ENCODE measurements at places on chromosomes 11 and 22.

DNA sequence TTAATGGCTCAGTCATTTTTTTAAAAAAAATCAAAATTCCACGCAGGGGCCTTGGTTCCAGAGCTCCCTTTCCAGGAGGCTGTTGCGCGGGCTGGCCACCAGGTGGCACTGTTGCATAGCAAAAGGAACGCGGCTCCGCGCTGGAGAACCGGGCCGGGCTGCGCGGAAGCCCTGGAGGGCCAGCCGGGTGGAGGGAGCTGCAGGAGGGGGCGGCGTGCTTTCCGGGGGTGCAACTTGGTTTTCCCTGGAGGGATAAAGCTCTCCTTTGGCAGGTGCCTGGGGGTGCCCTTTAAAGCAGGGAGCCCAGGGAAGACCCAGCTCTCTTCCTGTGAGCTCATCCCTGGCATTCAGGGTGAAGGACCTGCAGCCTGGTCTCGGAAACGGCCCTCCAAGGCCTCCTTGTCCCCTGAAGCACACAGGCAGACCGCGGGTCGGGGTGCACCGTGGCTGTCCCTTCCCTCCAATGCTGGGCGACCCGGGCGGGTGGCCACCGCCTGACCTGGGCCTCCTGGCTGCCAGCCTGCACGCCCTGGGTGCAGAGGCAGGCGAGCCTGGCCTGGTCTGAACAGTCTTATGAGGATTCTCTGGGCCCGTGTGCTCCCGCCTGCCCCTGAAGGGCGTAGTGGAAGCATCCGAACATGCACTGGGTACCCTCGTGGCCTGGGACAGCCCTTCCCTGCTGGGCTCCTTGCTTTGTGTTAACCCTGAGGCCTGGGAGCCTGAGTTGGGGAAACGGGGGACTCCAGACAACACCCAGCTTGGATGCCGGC lies 23.4 kb downstream of the KRTAP5-5 start:
- DNase-seq, result no peak

- DNase-seq, result no peak
Measured at GRCh38 chr11:119780222-119780953, 51.4 kb upstream of the NECTIN1 start.

DNA sequence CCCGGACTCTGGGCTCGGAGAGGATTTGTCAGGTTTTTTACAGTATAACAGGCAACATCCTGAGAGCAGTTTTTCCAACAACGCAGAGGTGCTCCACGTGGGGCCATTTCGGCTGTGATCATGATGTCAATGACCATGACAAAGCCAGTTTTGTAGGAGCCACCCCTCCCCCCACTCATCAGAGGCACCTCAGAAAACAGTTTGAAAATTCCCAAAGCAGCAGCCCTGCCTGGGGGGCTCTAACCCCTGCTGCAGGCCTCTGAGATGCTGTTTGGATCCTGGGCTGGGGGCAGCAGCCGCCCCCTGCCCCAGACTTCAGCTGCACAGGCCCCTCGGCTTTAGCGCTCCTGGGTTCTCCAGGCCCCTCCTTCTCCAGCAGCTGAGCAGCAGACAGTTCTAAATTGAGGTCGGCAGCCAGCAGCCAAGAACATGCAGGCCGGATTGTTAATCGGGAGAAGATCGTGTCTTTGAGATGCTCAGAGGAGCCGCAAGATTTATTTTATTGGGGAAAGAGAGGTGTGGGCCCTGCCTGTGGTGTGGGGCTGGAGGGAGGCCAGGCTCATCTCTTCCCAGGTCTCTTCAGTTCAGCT lies 19.4 kb downstream of the NFAM1 start:
- DNase-seq, result no peak

GRCh38 chr11:69962152-69962551 lies 116.0 kb upstream of the ANO1 start:
- DNase-seq, result no peak

DNA sequence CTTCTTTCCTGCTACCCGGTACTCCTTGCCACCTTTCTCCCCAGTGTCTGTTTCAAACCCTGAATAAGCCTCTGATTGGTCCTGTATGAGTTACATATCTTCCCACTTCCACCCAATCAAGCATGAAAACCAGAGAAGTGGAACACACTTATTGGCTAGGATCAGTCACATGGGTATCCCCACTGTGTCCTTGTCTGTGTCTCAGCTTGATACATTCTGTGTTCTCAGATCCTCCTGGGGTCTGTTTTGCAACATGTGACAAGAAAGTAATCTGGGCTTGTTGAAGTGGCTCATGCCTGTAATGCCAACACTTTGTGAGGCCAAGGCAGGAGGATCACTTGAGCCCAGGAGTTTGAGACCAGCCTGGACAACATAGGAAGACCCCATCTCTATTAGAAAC lies 23.9 kb downstream of the MCHR1 start:
- no peak for DNase-seq

DNA sequence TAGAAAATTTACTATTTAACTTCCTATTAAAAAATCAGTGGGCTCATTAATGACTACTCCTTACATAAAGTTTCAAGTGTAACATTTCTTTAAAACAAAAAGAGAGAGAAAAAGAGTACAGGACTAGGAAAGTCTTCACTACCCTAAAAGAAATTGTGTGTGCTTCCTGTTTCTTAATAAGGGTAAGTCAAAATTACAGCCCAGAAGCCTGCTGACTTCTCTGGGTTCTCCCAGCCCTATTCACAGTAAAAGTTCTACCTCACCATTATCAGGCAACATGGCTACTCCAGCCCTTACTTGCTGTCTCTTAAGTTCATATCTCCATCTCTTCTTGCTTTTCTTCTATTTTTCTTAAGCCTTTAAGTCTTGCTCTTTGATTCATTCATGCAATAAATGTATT lies 20.3 kb upstream of the ZC3H12C start:
- DNase-seq, result no peak

All from vagina (tissue), 2 donors.